Jurkat, Clone E6-1 (cell line): ENCODE measurements at places on chromosomes 4 and X.

GRCh38 chr4:577499-578450 is 1.7 kb upstream of the TMEM271 start:
- no peak for DNase-seq

- no peak for DNase-seq
Observed at GRCh38 chr4:107885865-107886264, 45.5 kb upstream of the CYP2U1 start.

- DNase-seq: no peak
Observed at GRCh38 chrX:38774249-38774648, 27.0 kb upstream of the MID1IP1 start.

GRCh38 chrX:54413753-54414152 is 26.5 kb upstream of the TSR2 start:
- peak; percentile 54 for DNase-seq

DNA sequence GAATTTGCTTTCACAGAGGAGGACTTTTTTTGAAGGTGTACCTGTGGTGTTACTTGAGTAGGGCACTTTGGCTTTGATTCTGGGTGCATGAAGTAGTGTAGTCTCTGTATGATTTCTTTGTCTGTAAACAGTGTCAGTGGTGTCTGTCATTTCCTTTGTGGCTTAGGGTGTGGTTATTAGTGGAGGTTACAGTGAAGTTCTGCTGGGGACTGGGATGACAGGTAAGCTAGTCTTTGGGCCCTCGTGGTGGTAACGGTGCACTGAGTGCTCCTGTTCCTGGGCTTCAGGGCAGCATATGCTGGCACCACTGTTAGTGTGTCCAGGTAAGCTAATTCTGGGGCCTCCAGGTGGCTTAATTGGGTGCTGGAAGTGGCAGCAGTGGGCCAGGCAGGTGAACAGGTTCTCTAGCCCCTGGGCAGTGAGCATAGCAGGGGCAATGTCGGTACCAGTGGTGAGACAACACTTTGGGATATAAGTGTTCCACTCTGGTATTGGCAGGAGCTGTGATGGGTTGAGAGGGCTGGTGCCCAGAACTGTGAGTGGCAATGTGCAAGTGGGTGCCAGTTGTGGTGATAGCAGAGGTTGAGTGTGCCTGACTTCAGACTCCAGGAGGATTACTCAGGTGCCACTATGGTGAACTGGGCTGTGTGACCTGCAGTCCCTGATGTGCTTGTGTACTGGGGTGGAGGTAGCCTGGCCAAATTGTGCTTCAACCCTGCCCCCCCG is 26.0 kb upstream of the VSIG1 start:
- DNase-seq: no peak
